Thyroid gland (tissue), 4 donors: ENCODE measurements at places on chromosomes 7 and 10. TPM values are rescaled to one million over a fixed set of nuclear protein-coding genes. Genes with fewer than 3 reads are reported as not detected.

DNA sequence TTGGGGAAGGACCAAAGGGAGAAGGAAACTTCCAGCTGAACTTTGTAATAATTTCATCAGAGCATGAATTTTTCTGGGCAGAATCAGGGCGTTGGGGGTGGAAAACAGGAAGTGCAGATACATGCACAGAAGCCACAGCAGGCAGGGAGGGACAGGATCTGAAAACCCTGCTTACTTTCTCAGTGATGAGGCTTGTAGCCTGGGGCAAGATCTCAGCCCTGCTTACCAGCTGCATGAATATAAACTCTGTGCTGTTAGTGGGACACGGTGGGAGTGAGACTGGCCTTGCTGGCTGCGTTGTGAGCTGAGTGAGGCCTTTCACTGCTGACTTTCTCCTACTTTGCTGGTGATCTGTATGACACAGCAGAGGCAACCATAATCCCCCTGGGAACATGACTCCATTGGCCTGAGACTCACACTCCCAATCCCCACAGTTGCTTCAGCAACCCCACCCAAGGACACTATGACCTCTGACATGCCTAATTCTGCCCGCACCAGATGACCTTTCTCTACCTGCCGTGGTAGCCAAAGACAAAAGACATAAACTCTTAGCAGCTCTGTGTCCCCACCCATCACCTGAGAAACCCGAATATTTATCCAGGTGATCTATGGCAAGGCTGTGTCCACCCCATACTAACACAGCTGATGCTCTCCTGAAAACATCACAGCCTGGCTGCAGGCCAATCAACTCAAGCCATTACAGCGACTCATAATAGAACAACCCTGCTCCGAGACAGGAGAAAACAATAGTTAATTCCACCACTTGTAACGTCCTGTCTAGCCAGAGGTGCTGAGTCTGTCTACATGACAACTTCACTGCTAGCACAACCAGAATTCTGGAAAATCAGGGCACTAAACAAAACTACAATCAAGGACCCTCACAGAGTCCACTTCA is 190.7 kb upstream of the CHRM2 start:
- DNase-seq = no peak

- DNase-seq = no peak
Observed at GRCh38 chr7:114264023-114264422, 150.6 kb upstream of the FOXP2 start.

GRCh38 chr7:17275749-17276671 is 22.4 kb upstream of the AHR start:
- DNase-seq = no peak

GRCh38 chr10:103882285-103883007 is 27.1 kb upstream of the SH3PXD2A start:
- no peak for DNase-seq

GRCh38 chr7:116801092-116801710 is 61.2 kb upstream of the CAPZA2 start:
- no peak for DNase-seq

DNA sequence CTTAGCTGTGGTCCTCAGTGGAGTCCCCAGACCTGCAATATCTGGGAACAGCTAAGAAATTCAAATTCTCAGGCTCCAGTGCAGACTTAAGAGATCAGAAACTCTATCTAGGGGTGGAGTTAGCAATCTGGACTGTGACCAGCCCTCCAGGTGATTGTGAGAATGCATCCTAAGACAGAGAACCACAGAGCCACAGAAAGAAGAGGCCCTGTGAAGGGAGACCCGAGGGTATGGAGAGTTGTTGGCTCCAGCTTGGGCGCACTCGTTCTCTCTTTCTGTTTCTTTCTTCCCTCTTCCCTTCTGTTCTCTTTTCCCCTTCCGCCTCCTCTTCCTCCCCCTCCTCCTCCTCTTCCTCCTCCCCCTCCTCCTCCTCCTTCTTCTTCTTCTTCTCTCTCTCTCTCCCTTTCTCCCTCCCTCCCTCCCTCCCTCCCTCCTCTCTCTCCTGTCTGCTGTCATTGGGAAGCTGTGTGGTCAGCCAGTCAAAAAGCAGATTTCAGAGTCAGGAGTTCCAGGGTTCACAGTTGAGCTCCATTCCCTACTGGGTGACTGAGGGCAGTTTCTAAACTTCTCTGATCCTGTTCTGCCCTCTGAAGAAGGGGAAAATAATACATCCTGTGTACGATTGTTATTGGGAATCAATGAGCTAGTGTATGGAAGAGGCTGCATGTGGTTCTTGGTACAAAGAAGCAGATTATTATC is 62.1 kb upstream of the STEAP1B start:
- DNase-seq = peak; percentile 58

GRCh38 chr10:131067690-131068089 is 243.8 kb downstream of the TCERG1L start:
- DNase-seq = no peak

- no peak for DNase-seq
Observed at GRCh38 chr7:81873559-81873958, 103.7 kb upstream of the HGF start.

The WEE2 gene
- total RNA-seq = not detected
